ENCODE measurements at places on chromosomes 1 and 21. TPM values are rescaled to one million over a fixed set of nuclear protein-coding genes. Genes with fewer than 3 reads are reported as not detected.

The RAP1GAP gene
- total RNA-seq = not detected

The CD52 gene
- total RNA-seq = not detected

The CELA2A gene
- total RNA-seq = not detected

The KRTAP20-3 gene
- total RNA-seq = not detected

The SH3BP5L gene
- 26.6 TPM for total RNA-seq

The S100A11 gene
- 28.3 TPM for total RNA-seq

The OBSCN gene
- total RNA-seq = 1.1 TPM

The TMEM81 gene
- 0.97 TPM for total RNA-seq

The PTPRF gene
- total RNA-seq = 58.5 TPM

The SLAMF6 gene
- not detected for total RNA-seq

The PDE9A gene
- total RNA-seq = 0.30 TPM

The CHIT1 gene
- total RNA-seq = not detected

The LENEP gene
- total RNA-seq = not detected

The ADCY10 gene
- total RNA-seq = under 0.01 TPM
